Endothelial cell of umbilical vein (primary cell): ENCODE measurements at places on chromosomes 2 and 18. TPM values are rescaled to one million over a fixed set of nuclear protein-coding genes. Genes with fewer than 3 reads are reported as not detected.
A peak's percentile ranks its signal among the peaks of the same experiment; 100 is the strongest.

Gene UCN
- total RNA-seq: 0.75 TPM in 1 of 2 replicates, not detected in the other

Gene ZSWIM2
- not detected in 2 replicates for total RNA-seq

Gene C18orf54
- total RNA-seq: 20.8 and 21.4 TPM in 2 replicates

Gene PLGLB1
- total RNA-seq: 0.75 and 1.8 TPM in 2 replicates

Gene TUBB8B
- 1.1 TPM in 1 of 2 replicates, not detected in the other for total RNA-seq

Gene SERPINB2
- 0.24 and 0.39 TPM in 2 replicates for total RNA-seq

DNA sequence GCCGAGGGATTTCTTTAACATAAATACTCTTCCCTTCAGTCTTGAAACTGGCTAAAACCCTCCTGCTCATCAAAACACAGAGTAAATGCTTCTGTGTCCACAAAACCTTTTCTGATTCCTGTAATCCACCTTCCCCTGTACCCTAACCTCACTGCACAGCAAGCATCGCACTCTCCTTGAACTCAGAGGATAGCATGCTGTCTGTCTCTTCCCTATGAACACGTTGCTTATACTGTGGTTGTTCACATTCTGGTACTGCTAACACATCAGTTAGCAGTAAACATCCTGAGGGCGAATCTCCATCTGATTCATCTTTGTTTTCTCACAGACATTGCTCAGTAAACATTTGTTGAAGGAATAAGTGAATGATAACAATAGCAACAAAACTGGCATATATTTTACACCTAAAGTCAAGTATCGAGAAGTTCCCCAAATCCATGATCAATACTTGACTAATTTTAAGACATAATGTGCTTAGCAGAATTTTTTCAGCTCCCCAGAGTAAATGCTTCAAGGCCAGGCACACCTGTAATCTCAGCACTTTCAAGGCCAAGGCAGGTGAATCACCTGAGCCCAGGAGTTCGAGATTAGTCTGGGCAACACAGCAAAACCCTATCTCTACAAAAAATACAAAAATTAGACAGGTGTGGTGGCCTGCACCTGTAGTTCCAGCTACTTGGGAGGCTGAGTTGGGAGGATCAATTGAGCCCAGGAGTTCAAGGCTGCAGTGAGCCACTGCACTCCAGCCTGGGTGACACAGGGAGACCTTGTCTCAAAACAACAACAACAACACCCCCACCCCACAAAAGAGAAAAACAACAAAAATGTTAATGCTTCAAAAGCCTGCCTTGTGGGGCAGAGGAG, 45.6 kb upstream of the LPIN2 start:
- no peak for DNase-seq

DNA sequence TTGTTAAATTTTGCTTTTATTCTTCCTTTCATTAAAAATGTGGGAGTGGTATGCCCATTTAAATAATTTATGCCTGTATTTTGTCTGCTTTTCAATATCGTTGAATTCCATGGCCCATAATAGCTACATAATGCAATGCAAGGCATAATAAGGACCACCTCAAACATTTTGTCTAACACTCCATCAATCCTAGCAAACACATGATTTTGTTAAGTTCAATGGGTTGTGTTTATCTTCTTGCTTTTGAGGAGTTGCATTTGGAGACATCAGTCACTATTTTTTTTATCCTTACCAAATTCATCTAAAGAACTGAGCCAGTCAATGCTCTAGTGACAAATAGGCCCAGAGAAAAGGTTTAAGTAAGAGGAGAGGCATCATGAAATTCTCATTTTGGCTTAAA, 145.5 kb downstream of the ZNF385B start:
- no peak for DNase-seq

- DNase-seq: peak; percentile 47
These were observed 31.9 kb upstream of the GALNT14 start for GRCh38 chr2:31170071-31170698.

DNA sequence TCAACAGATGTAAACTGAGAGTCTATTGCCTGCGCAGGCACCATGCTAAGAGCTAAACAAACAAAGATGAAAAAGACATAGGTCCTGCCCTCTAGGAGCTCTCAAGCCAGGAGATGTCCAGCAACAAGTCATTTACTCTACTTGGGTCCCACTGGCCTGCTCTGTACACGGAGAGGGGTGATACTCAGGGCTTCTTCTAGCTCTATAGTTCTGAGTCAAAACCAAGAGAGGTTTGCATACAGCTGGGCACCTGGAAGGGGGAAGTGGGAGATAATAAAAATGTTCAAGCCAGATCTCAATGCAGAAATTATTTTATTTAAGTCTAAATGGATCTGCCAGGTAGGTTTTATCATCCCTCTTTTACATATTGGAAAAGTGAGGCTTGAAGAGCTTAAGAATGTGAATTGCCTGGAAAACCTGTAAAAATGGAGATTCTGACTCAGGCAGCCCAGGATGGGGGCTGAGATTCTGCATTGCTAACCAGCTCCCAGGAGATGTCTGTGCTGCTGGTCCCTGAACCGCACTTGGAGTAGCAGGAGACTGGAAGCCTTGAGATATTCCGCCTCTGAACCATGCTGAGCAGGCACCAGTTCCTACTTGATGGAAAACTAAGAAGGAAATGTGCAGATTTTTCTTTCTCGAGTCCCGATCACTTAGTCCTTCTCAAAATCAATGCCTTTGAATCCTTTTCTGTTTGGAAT, 201.1 kb downstream of the PRKCE start:
- no peak for DNase-seq

GRCh38 chr18:77566604-77567003, 317.0 kb downstream of the GALR1 start:
- DNase-seq: no peak

DNA sequence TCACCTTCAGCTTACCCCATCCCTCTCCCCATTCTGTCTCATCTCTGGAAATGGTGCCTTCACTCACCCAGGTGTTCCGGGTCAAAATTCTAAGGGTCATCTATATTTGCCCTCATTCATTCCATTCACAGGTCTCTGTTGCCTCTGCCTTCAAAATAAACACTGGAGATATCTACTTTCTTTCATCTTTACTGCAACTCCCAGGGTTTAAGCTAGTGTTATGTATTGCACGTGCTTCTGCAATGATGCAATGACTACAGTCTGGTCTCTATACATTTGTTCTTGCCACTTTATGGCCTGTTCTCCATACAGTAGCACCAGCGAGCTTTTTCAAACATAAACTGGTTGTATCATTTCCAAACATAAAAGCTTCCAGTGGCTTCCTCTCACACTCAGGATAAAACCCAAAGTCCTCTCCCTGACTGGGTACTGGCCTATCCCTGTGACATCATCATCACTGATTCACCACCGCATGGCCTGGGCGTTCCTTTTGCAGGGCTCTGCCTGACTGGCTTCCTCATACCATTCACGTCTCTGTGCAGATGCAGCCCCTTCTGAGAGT, 14.3 kb downstream of the DSG2 start:
- no peak for DNase-seq

GRCh38 chr2:118046634-118047210, 32.9 kb upstream of the CCDC93 start:
- peak; percentile 60 for DNase-seq

- no peak for DNase-seq
These were observed 182.8 kb upstream of the RAB12 start for GRCh38 chr18:8426401-8426800.
